ENCODE measurements at places on chromosomes 12 and 14.

DNA sequence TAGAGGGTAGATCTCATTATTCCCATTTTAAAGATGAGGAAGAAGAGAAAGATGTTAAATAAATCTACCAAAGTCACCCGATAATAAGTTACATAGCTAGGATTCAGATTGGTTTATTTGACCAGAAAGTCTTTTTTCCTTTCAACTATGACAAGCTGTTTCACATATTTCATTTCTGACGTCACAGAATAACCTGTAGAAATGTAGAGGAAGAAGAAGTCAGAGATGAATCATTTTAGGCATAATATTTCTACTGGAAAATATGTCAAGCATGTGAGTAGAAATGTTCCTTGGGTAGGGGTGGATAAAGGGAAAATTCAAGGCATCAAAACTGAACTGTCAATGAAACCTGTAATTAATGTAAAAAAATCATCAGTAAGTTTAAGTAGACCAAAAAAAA lies 107.0 kb downstream of the MGST1 start:
- no peak for DNase-seq

- no peak for DNase-seq
Measured at GRCh38 chr14:50399251-50400032, 2.8 kb upstream of the CDKL1 start.

GRCh38 chr14:99422228-99423010 lies 58.2 kb downstream of the SETD3 start:
- DNase-seq = no peak

- DNase-seq = peak; percentile 45
Measured at GRCh38 chr14:104723651-104724406, at the start of gene ADSS1. Gene ADSS1 (plus strand): TSS chr14:104724229. CDS start chr14:104724271, 42 bp downstream.

DNA sequence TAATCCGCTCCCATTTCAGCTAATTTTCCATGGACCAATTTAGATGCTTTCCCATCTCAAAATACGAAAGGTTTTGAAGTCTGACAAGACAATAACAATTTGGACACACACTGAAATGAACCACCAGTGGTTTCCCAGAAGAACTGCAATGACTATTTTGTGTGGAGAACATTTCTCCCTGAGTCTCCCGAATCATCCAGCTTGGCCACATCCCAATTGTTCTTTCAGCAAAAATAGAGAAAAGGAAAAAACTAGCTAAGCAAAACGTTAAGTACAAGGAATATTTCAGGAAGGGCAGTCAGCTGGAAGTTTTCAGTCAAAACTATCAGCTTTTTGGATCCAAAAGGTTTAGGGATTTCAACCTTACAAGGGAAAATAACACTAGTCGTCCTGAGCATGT lies 390.6 kb downstream of the KCNH5 start:
- DNase-seq = no peak

DNA sequence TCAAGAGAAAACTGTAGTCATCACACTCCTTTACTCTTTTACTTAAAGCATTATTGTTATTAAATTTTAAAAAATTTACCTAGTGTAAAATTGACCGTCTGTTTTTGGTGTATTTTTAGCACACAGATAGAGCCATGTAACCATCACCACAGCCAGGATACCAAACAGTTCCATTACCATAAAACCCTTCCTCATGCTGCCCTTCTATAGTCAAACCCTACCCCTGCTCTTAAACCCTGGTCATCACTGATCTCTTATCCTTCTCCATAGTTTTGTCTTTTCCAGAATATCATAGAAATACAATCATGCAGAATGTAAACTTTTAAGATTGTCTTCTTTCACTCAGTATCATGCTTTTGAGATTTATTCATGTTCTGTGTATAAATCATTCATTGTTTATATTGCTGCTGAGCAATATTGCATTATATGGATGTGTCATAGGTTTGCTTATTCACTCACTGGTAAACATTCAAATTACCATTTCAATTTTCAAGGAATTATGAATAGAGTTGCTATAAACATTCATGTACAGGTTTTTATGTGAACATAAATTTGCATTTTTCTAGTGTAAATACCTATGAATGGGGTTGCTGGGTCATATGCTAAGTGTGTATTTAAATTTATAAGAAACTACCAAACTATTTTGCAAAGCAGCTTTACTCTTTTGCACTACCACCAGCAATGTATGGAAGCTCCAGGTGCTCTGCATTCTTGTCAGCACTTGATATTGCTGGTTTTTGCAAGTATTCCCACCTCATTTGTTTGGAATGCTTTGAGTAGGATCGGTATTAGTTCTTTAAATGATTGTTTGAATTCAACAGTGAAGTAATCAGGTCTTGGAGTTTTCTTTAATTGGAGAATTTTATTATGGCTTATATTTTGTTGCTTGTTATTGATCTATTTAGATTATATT lies 125.5 kb downstream of the LMNTD1 start:
- no peak for DNase-seq

- no peak for DNase-seq
Measured at GRCh38 chr14:73762375-73762822, 48.2 kb upstream of the PNMA1 start.

- DNase-seq = no peak
Measured at GRCh38 chr14:105430565-105430964, 10.9 kb downstream of the MTA1 start.

- no peak for DNase-seq
Measured at GRCh38 chr12:110575326-110575725, 7.8 kb downstream of the PPTC7 start.

GRCh38 chr12:5438671-5439200 lies 6.8 kb downstream of the NTF3 start:
- no peak for DNase-seq

DNA sequence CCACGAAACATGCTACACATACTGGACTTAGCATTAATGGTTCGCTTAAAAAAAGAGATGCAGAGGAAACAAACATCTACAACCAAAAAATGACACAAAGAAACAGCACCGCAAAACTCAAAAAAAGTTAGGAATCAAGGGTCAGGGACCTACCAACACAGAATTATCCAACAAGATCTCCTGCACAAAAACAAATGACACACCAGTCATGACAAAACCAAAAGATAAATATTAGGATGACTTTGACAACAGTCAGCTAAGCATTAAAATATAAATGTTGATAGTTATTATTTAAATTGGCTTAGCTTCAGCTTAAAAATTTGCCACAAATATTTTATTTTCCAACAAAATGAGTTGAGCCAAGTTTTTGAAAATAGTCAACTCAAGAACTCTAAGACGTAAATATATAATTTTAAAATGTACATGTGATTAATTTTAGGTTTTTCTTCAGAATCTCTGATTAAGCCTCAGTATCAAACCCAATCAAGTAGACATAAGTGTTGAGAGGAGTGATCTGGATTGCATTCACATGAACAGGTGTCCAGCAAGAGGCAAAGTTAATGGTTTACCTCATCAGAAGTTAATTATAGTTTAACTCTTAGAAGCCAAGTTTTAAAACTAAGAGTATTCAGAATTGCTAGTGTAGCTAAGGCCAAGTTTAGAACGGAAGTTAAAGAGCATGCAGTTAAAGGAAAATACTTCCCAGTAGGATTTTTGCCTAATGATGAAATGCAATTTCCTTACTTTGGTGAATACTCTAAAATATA lies 79.9 kb downstream of the HEATR5A start:
- no peak for DNase-seq

DNA sequence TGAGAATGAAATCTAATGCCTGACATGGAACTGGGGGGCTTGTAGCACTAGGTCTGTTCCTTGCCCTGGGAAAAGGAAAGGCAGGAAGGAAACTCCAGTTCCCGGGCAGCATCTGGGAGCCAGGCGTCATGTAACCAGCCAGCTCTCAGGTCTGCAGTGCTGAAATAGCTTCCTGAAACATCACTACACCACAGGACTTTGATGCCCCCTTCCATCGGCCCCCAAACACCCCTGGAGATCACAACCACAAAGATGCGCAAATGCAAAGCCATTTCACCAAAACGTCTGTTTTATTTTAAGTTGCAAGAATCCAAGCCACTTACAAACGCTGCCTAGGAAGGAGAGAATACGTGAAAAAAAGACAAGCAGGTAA lies 40.9 kb downstream of the KCTD10 start:
- DNase-seq = no peak

DNA sequence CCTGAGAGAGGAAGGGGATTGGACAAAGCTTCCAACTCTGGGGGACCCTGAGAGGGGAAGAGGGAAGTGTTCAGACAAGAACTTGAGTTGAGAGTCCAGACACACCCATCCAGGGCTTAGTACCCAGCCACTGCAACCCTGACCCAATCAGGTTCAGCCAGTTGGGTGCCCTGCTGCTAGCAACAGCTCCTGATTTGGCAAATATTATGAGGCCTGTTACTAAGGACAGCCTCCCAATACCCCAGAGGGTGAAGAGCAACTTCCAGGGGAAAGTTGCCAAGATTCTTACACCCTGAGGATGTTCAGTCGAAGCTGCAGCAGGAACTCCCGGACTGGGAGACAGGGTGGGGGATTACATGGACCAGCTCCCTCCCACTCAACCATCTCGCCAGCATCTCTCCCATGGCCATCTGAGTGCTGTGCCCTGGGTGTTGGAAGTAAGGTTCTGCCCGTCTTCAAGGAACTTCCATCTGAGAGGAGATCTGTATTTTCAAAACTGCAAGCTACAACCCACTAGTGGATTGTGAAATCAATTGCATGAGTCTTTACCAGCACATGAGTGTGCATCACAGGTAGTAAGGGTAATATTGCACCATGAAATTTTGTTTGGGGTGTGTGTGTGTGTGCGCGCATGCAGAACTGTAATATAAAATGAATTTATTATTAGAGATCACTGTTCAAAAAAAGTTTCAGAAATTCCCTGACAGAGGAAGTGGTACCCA lies 11.5 kb upstream of the KRT78 start:
- no peak for DNase-seq

- DNase-seq = no peak
Measured at GRCh38 chr14:103702095-103702494, 13.2 kb downstream of the XRCC3 start.

- no peak for DNase-seq
Measured at GRCh38 chr12:126708492-126708896, 1558.5 kb upstream of the TMEM132C start.

- DNase-seq = no peak
Measured at GRCh38 chr12:123983822-123984485, 10.9 kb downstream of the ZNF664 start.

DNA sequence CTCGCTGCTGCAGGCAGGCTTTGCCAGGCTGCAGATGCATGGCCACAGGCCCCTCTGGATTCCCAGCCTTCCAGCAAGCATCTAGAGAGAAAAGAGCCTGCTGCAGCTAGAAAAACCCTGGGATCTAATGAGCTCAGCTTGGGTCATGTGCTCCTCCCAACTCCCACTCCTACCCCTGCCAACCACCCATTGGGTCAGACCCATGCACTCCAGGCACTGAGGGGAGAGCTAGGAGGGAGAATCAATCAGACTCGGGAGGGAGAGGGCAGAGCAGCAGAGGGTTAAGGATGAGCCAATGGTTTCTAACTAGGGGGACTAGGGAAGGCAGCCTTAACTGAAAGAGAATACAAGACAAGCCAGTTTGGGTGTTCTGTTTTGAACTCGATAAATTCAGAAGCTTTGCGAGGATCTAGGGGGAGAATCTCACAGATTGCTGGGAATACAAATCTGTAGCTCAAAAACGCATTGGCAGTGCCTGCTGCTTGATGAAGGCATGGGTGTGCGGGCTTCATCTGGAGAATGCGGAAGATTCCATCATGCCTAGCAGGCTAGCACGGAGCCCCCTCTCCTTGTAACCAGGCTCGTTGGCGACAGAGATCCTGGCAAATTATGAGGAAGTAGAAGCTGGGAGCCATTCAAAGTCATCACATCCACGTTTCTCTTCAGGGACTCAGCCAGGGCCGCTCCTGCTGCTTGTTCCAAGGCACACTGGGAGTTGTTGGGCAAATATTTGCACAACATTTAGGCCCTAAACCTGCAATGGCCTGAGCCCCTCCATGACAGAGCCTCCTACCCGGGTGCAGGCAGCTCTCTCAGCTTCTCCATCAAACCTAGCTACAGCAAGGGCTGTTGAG lies 56.4 kb downstream of the VCPKMT start:
- no peak for DNase-seq

- no peak for DNase-seq
Measured at GRCh38 chr12:91328451-91328850, 145.8 kb upstream of the DCN start.

GRCh38 chr12:96302687-96303310 lies 97.4 kb downstream of the CDK17 start:
- no peak for DNase-seq

GRCh38 chr14:99040711-99041110 lies 231.3 kb downstream of the BCL11B start:
- no peak for DNase-seq

DNA sequence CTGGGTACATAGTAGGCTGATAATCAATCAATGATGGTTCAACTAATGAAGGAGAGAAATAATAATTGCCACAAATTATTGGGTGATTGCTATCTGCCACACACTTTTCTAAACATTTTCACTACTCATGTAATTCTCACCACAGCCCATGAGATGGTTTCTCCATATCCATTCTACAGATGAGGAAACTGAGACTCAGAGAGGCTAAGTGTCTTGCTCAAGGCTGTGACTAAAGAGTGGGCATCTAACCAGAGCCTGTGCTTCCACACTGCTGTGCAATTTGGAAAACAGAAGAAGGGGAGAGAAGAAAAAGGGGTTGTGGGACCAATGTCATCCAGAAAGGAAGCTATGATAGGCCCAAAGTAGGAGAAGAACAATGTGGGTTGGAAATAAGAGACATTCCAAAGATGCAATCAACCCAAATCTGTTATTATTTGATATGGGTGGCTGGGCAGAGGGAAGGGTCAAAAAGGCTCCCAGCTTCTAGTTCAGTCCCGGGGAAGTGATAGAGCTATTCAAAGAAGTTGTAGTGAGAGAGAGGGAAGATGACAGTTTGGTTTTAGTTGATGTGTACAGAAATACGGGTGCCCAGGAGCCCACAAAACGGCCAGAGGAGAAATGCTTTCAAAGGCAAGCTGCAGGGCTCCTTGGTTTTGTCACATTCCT lies 483 bp upstream of the NR1H4 start:
- DNase-seq = no peak

DNA sequence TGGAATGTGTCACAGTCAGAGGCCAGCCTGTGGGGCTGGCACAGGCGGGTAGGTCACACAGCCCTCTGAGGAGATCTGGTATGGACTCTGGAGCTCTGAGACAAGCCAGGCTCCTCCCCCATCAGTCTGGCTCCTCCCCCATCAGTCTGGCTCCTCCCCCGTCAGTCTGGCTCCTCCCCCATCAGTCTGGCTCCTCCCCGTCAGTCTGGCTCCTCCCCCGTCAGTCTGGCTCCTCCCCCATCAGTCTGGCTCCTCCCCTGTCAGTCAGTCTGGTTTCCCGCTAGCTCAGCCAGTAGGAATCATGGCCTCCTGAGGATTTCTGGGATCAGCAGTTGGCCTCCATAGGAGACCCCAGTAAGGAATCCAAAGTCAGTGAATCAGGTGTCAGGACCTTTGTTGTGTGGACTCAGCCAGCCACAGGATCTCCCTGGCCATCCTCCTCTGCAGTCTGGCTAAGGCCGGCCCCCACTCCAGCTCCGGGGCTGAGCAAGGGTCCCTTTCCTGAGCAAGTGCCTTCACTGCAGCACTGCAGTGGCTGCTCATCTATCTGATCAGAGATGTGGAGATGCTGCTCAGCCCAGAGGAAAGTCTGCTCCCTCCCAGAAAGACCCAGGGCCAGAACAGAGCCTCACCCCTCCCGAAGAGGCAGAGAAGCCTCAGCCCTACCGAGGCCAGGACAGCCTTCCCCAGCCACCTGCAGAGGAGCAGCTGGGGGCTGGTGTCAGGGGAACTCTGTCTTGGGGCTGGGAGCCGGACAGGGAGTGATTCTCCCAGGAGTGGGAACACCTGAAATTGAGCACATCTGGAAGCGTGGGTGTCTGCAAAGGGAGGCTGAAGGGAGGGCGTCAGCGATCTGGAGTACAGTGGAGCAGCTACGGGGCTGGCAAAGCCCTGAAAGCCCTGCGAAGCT lies 35.7 kb downstream of the IQSEC3 start:
- DNase-seq = no peak

- no peak for DNase-seq
Measured at GRCh38 chr12:111769599-111769998, 2.9 kb downstream of the ALDH2 start.

Data from activated CD8-positive, alpha-beta memory T cell treated with anti-CD3 and anti-CD28 coated beads for 48 hours (primary cell).